ENCODE measurements at places on chromosomes 1 and 21. TPM values are rescaled to one million over a fixed set of nuclear protein-coding genes. Genes with fewer than 3 reads are reported as not detected.
A peak's percentile ranks its signal among the peaks of the same experiment; 100 is the strongest.

DNA sequence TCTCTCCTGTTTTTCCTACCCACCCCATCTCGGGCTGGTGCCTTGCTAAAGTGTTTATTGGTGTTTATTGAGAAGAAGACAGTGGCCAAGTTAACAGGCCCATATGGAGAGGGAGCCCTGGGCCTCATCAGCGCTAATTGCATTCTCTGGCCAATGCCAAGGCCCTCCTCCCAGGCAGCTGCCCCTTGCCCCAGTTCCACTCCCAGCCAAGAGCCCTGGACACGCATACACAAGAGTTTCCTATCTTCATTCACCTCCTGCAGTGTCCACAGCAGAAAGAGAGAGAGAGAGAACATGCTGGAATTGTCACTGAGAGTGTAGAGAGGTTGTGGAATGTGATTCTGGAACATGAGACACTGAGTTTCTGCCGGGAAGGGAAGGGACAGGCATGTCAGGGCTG lies 25.4 kb upstream of the VWA5B1 start:
- peak; percentile 10 for DNase-seq

- DNase-seq, result peak; percentile 90
These were observed 111.5 kb downstream of the CCDC185 start for GRCh38 chr1:223504741-223505140.

DNA sequence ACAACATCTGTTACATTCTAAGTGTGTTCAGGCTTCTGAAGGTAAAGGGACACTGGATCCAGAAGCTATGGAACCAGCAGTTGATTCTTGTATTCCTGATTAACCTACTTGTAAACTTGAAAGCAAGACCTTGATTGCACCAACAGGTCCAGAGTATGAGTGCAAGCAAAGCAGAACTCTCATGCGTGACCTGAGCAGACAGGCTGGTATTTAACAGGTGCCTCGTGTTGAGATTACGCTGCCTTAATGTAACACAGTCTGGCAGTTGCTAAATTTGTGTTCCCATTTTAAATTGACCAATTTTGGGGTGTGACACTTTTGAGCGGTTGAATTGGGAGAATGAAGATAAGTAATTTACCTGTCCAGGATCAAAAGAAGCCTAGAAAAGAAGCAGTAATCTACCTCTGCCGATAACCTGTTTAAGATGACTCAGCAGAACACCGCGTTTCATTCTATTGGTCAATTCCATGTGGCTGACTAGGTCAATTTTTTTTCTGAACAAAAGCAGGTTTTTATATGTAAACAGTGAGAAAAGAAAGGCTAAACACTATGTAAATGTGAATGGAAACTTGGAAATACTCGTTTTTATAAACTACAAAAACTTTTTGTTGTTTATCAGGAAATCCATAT lies 147.6 kb downstream of the DYRK1A start:
- no peak for DNase-seq

TNNI3K gene
- 0.90 TPM for total RNA-seq

SPRR5 gene
- total RNA-seq, result not detected

- DNase-seq, result no peak
These were observed 388.7 kb downstream of the ST6GALNAC3 start for GRCh38 chr1:76463278-76463677.

POFUT2 gene
- total RNA-seq, result 18.8 TPM

AADACL3 gene
- total RNA-seq, result not detected

- DNase-seq, result peak; percentile 34
These were observed 123.7 kb upstream of the EDN2 start for GRCh38 chr1:41608211-41608610.

DNA sequence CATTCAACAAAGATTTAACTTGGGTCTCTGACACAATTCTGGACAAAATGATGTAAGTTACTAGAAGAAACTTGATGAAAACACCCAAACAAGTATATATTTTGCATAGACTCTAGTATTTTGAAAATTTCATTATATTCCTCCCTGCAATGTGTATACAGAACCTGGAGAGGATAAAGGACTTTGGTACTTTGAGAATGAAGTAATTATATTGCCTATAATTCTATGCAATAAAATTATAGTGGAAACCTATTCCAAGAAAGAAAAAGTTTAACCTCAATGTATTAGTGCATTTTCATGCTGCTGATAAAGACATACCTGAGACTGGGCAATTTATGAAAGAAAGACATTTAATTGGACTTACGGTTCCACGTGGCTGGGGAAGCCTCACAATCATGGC lies 1146.1 kb downstream of the KCNT2 start:
- DNase-seq, result no peak

DNA sequence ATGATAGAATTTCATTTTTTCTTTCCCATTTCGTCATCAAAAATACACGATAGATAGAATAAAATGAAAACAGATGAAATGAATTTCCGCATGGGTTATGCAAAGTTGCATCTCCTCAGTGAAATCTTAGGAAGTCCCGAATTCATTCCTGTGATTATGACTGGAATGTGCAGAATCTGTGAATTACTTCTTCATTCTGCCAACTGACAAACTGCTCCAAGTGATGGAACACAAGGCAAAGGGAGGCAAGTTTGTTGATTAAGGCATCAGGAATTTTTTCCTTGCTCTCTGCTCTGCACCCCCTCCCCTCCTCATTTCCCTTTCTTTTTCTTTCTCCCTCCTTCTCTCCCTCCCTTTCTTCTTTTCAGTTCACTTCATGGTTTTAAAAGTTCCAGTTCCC lies 37.0 kb upstream of the ADGRL4 start:
- peak; percentile 55 for DNase-seq

DNA sequence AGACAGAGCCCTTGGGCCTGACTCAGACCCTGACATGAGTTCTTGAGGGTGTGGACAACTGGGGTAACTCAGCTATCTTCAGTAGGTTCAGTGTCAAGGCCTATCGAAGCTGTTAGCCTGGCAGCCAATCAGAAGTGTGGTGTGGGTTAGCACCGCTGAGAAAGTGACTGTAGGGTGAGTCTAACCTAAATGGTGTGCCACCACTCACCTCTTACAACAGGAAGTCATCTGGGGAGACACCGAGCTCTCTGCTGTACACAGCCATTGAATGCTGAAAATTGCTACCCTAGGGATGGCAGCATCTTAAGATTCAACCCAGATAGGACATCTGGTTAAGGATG lies 44.6 kb downstream of the RASSF5 start:
- DNase-seq, result no peak

GRCh38 chr1:174890024-174890423 lies 109.7 kb upstream of the CACYBP start:
- DNase-seq, result no peak

ACAP3 gene
- 15.3 TPM for total RNA-seq

CA6 gene
- not detected for total RNA-seq

DNA sequence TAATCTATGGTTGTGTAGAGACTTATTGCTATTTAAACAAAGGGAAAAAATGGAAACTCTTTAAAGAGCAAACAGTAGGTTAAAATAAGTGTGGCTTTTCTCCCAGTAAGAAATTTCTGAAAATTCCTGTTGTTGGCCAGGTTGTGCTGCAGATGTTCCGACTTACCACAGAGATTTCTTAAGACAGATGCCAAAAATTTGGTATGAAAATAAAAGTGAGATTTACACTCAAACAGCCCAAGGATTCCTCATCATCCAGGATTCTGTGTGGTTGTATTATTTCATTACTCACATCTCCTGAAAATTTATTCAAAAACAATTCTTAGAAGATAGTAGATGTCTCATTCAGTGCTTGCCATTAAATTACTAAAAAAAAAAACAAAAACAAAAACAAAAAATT lies 296.7 kb upstream of the PTBP2 start:
- DNase-seq, result peak; percentile 31

DNA sequence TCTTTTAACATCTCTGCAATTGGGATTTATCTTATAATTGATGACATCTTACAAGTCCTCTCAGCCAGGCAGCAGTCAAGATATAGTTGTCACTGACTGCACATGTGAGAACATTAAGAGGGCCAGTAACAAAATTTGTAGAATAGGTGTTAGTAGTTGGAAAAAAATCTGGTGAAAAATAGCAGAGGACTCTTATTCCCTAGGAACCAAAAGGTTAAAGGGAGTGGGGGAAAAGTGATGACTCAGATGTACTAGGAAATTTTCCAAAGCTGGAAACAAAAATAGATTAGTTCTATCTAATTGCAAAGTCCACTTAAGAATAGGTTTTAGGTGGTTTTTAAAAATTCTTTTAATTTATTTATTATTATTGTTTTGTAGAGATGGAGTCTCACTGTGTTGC lies 3.6 kb downstream of the NUP210L start:
- peak; percentile 26 for DNase-seq

DNA sequence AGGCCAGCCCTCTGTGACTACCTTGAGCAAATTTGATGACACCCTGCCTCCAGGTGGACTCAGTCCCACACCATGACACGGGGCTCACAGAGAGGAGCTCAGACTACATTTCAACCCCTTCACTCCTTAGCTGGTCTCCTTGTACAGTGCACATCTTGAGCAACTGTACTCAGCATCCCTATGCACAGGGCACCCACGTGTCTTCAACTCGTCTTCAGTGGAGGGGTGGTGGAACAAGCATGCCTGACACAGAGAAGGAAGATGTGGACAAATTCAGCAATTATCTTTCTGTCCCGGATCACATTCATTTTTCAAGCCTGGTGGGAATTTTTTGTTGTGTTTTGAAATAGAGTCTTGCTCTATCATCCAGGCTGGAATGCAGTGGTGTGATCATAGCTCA lies 213.7 kb downstream of the KAZN start:
- no peak for DNase-seq

DNA sequence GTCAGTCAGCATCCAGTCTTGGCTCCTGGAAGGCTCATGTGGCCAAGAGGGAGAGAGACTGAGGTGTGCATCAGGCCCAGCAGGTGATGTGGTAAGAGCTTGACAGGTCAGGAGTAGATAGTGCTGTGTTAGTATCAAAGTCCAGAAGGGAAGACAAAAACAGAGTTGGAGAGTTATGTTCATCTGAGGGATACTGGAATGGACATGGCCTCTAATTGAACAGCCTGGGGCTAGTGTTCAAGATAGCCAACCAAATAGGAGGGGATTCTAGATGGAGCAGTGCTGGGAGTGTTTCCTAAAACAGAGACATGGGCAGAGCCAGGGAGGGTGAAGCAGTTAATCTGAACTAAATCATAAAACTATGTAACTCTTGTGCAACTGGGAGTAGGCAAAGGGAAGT lies 120.7 kb upstream of the MARK1 start:
- DNase-seq, result no peak

F13B gene
- total RNA-seq, result not detected

VWA1 gene
- 0.83 TPM for total RNA-seq

GRCh38 chr1:171515299-171515698 lies 30.0 kb downstream of the PRRC2C start:
- DNase-seq, result no peak

DNA sequence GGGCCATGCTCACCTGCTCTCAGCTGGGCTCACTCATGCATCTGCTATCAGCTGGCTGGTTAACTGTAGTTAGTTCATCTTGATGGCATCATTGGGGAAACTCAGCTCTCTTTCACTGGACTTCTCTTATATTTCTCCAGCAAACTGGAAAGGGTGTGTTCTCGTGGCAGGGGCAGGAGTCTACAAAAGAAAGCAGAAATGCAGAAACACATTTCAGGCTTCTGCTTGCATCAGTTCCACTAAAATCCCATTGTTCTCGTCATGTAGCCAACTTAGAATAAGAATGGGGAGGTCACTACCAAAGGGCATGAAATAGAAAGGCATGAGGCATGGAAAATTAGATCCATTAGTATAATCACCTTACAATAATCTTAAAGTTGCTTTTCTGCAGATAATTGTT lies 207.3 kb downstream of the NRIP1 start:
- no peak for DNase-seq

GRCh38 chr1:77489910-77490309 lies 192.5 kb downstream of the ZZZ3 start:
- peak; percentile 24 for DNase-seq

SERPINC1 gene
- total RNA-seq, result not detected

LIPI gene
- total RNA-seq, result not detected

CCDC24 gene
- total RNA-seq, result 1.4 TPM
